ENCODE measurements at places on chromosomes 6 and 20. TPM values are rescaled to one million over a fixed set of nuclear protein-coding genes. Genes with fewer than 3 reads are reported as not detected.

SLC26A8 gene
- total RNA-seq, result not detected

RAET1L gene
- total RNA-seq, result not detected

- no peak overlapping the region for H3K4me3 ChIP-seq
- peaks cover 11% of the 10 kb centered on the region for H3K36me3 ChIP-seq
- no peaks in the 10 kb centered on the region for H3K4me1 ChIP-seq
- no peaks in the 10 kb centered on the region for H3K27me3 ChIP-seq
Measured at GRCh38 chr6:3723966-3724365, 27.5 kb downstream of the PXDC1 start.

DNA sequence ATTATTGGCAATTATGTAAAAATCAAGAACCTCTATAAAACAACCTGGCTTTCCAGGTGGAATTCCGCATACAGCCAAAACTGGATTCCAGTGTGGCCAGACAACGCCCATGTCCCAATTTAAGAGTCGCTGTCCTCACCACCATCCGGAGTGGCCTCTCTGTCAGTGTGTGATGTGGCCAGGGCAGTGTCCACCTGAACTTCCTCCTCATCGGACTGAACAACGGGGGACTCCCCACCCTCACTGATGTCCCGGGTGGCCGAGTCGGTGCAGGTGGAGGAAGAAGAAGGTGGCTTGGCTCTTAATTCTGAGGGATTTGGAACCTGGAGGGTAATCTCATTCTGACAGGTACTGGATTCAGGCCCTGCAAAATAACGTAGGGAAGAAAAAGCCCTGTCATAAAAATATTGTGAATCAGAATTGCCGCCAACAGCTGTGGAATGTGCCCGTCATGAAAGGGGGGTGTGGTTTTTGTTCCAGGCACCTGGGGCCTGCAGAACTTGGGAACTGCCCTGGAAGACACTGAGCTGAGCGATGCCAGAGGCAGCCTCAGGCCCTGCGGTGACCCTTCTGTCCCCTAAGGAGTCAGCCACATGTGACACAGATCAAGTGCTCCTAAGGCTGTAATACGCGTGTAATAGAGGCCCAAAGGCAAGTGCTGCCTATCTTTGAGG is 139.8 kb downstream of the DTNBP1 start:
- H3K4me3 ChIP-seq, result no peak overlapping the region
- H3K27ac ChIP-seq, result peak overlapping the region; percentile 76
- peaks cover 13% of the 10 kb centered on the region for H3K36me3 ChIP-seq
- peak; percentile 75 for DNase-seq
- H3K27me3 ChIP-seq, result no peaks in the 10 kb centered on the region
- peaks cover 37% of the 10 kb centered on the region for H3K4me1 ChIP-seq

- no peaks in the 10 kb centered on the region for H3K36me3 ChIP-seq
- no peaks in the 10 kb centered on the region for H3K27me3 ChIP-seq
- DNase-seq, result no peak
- H3K27ac ChIP-seq, result no peak overlapping the region
Measured at GRCh38 chr6:12506159-12506558, 210.4 kb upstream of the PHACTR1 start.

- H3K27me3 ChIP-seq, result no peaks in the 10 kb centered on the region
- no peak for DNase-seq
- no peak overlapping the region for H3K27ac ChIP-seq
- H3K4me1 ChIP-seq, result no peaks in the 10 kb centered on the region
- H3K36me3 ChIP-seq, result no peaks in the 10 kb centered on the region
- H3K4me3 ChIP-seq, result no peak overlapping the region
Measured at GRCh38 chr6:130834482-130835251, 7.5 kb downstream of the SMLR1 start.
